ENCODE measurements at places on chromosomes 12 and 14.

- no peak for DNase-seq
Measured at GRCh38 chr12:15543347-15543746, 221.0 kb downstream of the PTPRO start.

GRCh38 chr12:101053203-101053602 is 156.8 kb downstream of the SLC5A8 start:
- DNase-seq = no peak

DNA sequence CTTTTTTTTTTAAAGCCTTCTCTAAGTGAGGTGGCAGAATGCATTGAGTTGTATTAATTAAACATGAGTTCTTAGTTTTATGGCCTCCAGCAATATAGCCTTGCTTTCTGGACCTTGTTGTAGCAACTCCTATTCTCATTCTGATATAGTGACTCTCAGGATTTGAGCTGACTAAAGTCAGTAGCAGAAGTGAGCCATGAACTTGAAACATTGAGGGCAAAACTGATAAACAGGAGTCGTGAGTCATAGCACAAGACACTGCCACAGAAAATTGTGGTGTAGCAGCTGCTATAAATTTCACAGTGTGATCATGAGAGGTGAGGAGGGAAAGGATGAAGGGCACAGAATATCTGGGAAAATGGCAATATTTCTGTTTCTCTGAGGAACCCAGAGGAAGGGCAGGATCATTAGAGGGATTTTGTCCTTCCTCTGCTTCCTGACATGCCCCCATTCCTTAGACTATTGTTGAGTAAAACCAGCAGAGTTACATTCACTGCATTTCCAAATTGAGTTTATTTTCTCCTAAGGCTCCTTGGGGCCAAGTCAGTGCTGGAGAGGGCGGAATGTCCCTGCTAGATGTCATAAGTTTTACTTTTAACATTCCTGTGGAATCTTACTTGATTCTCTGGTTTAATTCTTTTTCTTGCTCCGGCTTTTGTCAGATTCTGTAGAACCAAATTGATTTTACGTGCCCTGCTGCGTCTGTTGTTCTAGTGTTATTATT is 7.5 kb downstream of the KLRG1 start:
- DNase-seq = peak; percentile 42

DNA sequence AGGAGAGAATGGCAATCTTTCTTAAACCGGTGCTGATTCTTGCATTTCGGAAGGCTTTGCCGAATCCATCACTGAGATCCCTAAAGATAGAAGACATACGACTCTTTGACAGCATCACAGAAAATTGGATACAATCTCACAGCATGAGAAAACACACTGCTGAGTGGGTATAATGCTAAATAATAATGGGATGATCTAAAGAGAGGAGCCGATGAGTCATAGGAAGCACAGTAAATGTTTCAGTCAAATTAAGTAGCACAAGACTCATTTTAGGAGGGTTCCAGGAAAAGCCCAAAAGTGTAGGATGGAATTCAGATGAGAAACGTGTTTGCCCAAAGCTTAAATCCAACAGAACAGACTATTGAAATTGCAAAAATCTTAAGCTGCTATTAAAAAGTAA is 81.7 kb downstream of the CPNE8 start:
- DNase-seq = no peak

DNA sequence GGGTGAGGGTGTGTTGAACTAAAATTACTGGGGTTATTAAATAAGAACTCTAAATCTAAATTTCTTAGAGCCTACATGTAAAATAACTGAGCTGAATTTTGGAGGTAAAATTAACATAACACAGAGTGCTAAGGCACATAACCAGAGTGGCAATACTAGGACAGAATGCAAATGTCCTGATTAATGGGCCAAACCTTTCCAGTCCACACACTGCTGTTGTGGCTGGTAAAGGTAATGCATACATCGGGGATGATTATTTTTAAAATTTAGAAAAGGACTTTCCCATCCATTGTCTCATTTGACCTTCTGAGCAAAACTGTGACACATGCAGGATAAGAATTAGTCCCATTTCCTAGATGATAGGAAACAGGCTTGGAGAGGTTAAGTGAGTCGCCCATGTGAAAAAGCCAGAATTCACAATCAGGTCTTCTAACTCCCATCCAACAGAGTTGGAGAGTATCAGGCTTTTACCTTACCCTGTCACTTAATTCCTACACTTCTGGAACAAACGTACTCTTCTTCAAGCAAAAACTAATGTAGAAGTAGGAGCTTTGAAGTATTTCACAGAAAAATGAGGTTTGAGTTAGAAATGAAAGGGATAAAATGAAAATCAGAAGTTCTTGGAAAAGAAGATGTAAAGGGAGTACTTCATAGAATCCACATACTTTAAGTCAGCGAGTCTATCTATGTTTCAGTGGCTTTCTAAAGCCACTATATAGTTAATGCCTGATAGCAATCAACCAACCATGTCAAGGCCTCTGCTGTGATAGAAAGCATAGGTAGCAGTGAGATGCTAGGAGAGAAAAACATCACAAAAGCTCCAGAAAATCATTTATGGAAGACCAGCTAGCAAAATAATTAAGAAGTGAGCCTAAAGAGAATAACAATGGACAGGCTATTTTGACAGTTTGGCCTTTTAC is 334.9 kb upstream of the DIO2 start:
- DNase-seq = no peak

- peak; percentile 84 for DNase-seq
Measured at GRCh38 chr14:65637780-65638179, 225.2 kb downstream of the FUT8 start.

GRCh38 chr12:115866909-115867525 is 410.5 kb downstream of the MED13L start:
- DNase-seq = no peak

DNA sequence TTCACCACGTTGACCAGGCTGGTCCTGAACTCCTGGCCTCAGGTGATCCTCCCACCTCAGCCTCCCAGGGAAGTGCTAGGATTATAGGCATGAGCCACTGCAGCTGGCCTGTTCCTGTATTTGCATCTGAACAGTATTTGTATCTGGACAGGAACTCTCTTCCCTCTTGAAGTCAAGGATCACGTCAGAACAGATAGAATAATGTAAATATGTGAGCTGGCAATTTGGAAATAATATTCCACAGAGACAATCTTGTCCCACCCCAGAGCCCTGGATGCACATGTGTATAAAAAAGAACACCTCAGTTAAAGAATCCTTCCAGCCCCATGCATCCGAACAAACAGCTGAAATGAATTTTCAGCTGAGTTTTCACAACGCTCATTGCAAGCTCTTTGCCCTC is 118.3 kb downstream of the VEZT start:
- no peak for DNase-seq

DNA sequence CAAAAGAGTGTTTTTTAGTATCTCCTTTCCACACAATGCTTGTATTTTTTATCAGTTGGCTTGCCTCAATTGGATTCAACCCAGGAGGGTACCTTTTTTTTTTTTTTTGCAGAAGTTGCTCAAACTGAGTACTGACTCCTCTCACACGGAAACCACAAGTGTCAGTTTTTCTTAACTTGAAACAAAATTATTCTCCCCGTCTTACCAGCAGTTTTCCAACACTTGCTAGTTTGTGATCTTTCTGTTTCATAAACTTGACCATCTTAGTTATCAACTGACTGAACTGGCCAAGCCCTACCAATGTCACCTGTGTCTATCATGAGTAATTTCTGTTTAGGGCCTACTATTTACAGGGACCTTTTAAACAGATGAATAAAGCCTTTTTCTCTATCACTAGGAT is 34.1 kb upstream of the ITPR2 start:
- DNase-seq = no peak

- DNase-seq = no peak
Measured at GRCh38 chr12:45703942-45704341, 25.6 kb upstream of the ARID2 start.

DNA sequence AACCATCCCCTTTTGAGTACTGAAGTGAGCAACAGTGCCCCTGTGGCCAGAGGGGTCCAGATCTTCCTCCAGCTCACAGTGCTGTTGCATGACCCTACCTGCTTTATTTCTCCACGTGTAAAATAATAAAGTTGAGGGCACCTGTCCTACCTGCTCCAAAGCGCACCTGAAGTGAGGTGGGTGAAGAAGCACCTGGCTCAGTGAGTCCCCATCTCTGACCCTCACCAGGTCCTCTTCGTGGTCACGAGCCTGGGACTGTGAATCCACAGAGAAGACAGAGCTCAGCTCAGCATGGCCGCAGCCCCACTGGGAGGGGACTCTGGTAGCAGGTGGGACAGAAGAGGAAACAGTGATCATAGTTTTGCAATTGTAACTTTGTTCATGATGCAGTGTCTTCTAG is 976.7 kb upstream of the TMEM132C start:
- no peak for DNase-seq

GRCh38 chr14:84006643-84007155 is 1523.2 kb upstream of the FLRT2 start:
- no peak for DNase-seq

GRCh38 chr12:12999959-13000615 is at the start of gene HEBP1:
HEBP1 (minus strand) TSS chr12:13000265; CDS start chr12:13000114, 151 bp downstream.
- DNase-seq = peak; percentile 96

GRCh38 chr12:28618171-28618570 is 427.9 kb downstream of the CCDC91 start:
- DNase-seq = no peak

DNA sequence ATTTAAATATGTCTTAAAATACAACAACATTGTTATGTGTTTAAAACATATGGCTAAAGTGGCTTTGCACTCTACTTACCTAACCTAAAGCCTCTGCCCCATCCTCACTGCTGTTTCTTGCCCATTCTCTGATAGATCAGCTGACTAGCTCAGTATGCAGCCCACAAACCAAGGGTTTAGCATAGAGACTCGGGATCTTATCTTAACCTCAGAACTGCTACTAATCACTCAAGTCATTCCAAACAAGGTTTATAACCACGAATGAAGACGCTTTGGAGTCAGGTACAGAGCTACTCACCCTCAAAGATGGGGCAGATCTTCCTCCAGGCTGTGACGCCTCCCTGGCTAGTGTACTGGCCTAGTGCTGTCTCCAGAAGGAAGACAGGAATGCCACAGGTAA is 19.3 kb downstream of the SLC6A13 start:
- no peak for DNase-seq

DNA sequence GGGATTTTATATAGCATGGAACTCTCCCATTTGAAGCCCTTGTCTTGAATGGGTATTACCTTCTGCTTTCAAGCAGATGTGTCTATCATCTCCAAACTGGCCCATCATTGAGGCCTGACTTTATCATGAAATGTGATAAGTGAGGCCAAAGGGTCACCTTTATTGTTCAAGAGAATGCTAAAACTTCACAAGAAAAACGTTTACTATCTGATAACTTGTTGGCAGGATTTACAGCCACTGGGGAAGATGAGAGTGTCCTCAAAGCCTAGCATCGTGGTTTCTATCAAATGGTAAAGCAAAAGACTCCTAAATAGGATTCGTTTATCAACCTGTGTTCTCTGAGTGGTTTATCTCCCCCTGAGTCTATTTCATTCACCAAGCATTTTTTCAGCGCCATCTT is 62.0 kb upstream of the CLMN start:
- no peak for DNase-seq

GRCh38 chr12:117408161-117408791 is 46.9 kb upstream of the NOS1 start:
- no peak for DNase-seq

GRCh38 chr12:47361389-47362021 is 281.7 kb upstream of the AMIGO2 start:
- DNase-seq = peak; percentile 69

GRCh38 chr14:47220096-47220495 is 455.3 kb downstream of the MDGA2 start:
- DNase-seq = no peak

- no peak for DNase-seq
Measured at GRCh38 chr12:118980407-118981014, 830 bp upstream of the SRRM4 start.

GRCh38 chr12:80607361-80608135 is 99.9 kb upstream of the MYF6 start:
- DNase-seq = no peak

DNA sequence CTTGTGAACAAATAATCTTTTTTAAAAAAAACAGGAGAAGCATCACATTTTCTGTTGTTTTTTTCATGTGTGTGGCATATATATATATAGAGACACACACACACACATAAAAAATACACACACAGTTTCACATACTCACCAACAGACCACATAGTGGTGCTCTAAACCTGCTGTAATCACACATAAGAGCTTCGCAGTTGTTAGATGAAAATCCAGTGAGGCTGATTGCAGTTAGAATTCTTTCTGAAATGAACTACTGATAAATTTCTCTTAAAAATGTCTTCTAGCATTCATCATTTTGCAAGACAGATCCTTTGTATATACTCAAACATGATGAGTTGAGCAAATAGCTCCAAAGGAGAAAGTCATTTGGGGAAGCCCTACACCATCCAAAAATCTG is 434.3 kb upstream of the STXBP6 start:
- no peak for DNase-seq

GRCh38 chr14:85619851-85620250 is 89.9 kb downstream of the FLRT2 start:
- DNase-seq = no peak

DNA sequence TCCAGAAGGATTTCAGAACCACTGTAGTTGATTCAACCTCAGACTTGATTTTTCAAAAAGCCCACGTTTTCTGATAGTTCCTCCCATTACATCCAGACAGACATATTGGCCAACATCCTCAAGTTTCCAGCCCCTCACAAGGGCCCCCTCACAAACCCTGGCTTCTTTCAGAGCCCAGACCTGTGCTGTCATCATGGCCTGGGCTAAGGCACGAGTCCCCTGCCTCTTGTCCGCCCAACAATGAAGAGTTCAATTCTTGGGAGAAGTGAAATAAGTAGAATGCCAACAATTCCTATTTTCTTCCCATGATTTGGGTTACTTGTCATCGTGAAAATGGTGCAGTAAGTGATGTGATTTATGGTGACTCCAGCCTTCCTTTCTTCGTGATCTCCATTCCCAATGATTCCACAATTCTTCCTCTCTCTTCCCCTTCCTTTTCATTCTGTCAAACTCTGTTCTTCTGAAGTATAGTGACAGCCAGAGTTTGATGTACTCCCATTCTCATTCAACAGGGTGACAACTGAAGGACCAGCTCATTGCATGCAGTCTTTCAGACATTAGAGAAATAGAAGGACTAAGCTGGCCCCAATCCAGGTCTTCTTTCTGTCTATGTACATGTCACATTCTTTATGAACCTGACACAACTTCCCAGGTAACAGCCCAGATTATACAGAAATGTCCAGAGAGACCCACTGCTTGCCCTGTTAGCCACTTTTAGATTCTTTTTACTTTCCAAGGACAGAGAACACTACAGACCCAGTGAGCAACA is 29.2 kb downstream of the SPTB start:
- DNase-seq = no peak
